ENCODE measurements at places on chromosomes 3 and 15.

- no peak for DNase-seq
These were observed 28.2 kb downstream of the CLEC3B start for GRCh38 chr3:45054196-45054857.

- DNase-seq, result peak; percentile 76
These were observed 43.1 kb upstream of the TOPAZ1 start for GRCh38 chr3:44198284-44199269.

DNA sequence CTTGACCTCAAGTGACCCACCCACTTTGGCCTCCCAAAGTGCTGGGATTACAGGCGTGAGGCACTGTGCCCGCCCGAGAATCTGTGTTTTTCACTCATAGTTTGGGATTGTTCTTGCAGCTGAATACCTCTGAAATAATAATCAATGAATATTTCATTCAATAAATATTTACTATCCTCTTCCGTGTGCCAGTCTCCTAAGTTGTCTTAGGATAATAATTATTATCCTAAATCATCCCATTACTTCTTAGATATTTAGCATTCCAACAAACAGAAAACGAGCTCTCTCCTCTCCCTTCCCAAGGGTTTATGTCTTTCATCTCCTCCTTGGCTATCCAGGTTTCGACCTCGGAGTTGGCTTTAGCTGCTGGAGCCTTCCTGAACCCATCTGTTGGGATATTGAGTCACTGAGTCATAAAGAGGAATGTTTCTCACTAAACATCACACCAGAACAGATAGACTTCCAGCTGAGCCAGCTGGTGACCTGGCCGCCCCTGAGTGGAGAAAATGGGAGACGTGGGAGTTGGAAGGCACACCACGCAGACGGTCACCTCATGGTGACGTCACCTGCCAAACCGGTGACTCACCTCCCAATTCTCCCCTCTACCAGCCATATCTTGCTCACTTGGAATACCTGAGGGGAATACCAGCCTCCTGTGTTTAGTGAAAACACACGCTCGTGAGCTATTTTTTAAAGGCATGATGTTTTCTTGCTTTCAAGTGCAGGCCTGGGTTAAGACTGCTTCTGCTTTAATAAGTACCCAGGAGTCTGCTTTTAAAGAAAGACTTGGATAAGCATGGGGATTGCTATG lies 43.9 kb downstream of the BHLHE40 start:
- no peak for DNase-seq

DNA sequence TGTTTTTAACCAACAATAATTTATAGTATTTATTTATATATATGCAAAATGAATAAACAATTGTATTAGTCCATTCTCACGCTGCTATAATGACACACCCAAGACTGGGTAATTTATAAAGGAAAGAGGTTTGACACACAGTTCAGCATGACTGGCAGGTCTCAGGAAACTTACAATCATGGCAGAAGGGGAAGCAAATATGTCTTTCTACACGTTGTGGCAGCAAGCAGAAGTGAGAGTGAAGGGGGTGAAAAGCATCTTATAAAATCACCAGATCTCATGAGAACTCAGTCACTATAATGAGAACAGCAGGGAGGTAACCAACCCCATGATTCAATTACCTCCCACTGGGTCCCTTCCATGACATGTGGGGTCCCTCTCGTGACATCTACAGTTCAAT lies 162.8 kb upstream of the SLITRK3 start:
- DNase-seq, result no peak

- DNase-seq, result no peak
These were observed 34.3 kb upstream of the CD47 start for GRCh38 chr3:108125153-108125543.

DNA sequence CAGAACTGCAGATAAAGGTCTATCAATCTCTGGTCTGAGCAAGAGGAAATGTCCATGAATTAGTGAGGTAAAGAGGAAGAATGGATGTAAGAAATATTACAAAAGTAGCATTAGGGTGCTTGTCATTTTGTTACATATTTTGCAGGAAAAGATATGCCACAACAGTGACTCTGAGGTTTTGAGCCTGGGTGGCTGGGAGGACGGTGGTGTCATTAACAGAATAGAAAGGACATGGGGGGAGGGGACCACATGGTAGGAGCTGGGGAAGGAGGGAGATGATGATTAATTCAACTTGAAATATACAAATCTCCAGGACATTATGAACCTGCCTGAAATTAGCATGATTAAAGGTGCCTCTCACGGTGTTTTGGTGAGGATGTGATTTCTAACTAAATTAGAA lies 245.5 kb upstream of the MDFIC2 start:
- DNase-seq, result no peak

Data from activated CD8-positive, alpha-beta memory T cell treated with anti-CD3 and anti-CD28 coated beads, Interleukin-2, amount 50 U/mL, for 48 hours (primary cell).